ENCODE measurements at places on chromosomes 3 and 15. TPM values are rescaled to one million over a fixed set of nuclear protein-coding genes. Genes with fewer than 3 reads are reported as not detected.

DNA sequence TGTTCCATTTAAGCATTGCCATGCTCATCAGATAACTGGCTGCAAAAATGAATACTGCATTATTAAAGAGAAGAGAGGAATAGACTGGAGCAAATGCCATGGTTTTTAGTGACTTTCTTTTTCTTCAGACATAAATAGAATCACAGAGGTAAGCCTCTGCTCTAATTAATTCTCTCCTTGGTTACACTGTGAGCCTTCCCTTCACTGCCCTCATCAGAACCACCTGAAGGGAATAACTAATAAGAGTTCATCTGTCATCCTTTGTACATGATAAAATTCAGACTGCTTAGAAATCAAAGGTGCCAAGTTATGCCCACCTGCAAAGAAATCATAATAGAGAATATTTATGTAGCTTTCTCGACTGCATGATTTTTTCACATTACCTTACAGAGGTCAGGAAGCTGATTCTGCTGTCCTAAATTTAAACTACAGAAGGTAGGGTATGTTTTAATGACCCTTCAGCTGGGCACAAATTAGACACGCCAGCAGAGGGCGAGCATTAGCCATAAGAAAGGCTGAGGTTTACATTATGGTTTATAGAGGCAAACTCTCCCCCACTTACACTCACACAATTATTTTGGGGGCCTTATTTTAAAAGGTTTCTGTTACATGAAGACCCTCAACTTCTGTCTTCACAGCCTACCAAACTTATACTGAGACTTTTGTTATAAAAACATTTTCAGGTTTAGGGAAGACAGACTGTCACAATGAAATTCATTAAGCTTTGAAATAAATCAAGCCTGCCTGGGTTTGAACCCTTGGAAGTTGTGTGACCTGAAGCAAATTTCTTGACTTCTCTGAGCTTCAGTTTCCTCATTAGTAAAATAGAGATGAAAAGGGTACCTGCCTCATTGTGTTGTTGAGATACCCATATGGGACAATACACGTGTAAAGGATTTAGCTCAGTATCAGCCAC, 15.3 kb upstream of the UNC13C start:
- DNase-seq, result no peak

Gene C3orf85
- not detected for total RNA-seq

DNA sequence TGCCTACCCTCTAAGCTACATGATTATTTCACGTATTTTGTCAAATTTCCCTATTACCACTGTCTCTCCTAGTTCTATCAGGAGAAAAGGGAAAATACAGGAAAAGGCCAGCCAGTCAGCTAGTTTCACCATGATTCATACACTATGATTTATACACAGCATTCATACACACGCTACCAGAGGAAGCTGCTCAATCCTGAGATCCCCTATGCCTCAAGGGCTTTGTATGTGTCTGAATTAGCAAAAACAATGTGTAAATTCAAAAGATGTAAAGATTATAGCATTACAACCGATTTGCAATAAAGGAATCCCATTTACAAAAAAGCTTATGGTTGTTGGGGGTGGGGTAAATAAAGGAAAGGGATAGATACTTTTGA, 3.1 kb upstream of the ACKR4 start:
- DNase-seq, result no peak

Gene BCL2A1
- total RNA-seq, result not detected

Gene UROC1
- total RNA-seq, result not detected

- DNase-seq, result no peak
These were observed 15.3 kb downstream of the CCR8 start for GRCh38 chr3:39344746-39345344.

DNA sequence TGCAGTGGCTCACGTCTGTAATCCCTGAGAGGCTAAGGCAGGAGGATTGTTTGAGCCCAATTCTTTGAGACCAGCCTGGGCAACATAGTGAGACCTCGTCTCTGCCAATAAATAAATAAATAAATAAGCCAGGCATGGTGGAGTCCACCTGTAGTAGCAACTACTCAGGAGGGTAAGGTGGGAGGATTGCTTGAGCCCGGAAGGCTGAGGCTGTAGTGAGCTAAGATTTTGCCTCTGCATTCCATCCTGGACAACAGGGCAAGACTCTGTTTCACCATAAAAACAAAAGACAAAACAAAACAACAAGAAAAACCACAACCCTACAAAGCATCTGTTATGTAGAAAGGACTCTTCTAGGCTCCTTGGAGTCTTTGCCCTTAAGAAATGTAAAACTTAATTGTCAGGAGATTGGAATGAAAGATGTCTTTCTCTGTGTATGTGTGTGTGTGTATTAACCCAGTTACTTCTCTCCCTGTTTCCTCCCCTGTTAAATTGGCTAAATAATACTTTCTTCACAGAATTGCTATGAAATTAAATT, 9.5 kb downstream of the NECTIN3 start:
- DNase-seq, result no peak

DNA sequence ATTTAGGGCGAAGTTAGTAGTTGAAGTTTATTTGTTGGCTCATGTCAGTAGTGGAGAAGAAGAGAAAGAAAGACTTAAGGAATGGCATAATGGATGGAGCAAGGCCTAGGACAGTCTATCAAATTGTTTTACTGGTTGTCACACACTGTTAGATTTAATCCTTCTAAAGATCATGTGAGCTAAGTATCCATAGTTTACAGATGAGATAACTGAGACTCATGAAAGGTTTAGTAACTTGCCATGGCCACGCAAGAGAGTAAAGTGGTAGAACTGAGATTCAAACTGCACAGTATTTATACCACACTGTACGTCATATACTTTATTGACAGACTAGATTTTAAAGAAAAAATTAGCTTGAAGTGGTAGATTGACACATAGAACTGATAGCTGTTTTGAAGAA, 11.4 kb downstream of the SPRED1 start:
- DNase-seq, result no peak

DNA sequence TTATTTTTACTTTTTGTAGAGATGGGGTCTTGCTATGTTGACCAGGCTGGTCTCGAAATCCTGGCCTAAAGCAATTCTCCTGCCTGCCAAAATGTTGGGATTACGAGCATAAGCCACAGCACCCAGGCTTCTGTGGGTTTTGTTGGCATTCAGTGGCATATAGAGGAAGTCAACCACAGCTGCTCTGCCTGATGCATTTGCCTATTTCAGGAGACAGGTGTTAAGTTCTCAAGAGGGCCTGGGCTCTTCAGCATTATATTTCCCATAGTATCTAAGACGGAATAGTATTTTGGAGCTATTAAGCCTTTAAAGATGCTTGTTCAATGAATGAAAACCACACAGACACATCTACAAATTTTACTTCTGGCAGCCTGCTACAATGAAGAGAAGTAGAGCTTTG, 73.5 kb upstream of the CSPG5 start:
- no peak for DNase-seq

DNA sequence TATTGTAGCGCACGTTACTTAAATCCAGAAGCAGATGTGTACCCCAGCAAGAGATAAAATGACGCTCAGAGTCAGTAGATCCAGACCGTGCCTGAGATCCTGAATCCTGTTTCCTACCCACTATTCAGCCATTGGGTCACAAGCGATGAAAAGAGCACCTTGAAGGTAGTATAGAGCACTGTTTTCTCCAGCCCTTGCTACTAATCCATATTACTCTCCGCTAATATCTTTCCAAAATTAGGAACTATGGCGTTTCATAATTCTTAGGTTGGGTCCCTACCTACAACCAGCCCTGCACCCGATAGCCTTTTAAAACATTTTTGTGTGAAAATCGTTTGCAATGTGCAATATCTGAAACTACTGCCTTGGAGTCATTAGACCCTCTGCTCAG, 596 bp downstream of the BTD start:
- DNase-seq, result no peak

DNA sequence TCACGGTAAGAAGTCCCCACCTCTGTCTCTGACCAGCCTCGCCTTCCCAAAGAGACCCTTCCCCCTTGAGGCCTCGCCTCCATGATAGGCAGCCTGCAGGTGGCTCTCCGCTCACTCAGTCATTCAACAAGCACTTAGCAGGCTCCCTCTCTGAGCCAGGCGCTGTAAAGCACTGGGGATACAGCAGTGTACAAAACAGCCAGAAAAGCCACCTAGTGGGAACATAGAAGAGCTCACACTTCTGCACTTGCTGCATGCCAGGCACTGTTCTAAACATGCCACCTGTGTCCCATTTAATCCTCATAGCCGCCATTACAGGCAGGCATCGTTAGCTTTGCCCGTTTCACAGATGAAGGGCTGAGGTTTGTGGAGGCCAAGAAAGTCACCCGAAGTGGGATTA, 56.0 kb downstream of the SEMA3G start:
- no peak for DNase-seq

GRCh38 chr3:189365609-189366564, 194.1 kb downstream of the TPRG1 start:
- DNase-seq, result no peak

Gene PIF1
- 0.39 TPM for total RNA-seq

Gene GOLGA8T
- not detected for total RNA-seq

- DNase-seq, result peak; percentile 40
These were observed 74.6 kb downstream of the ITGB5 start for GRCh38 chr3:124812291-124813265.

GRCh38 chr3:71857956-71858355, 73.0 kb upstream of the PROK2 start:
- DNase-seq, result no peak

Gene GRM2
- total RNA-seq, result 2.6 TPM

Gene TTBK2
- 20.2 TPM for total RNA-seq

GRCh38 chr3:27708250-27708649, 13.9 kb downstream of the EOMES start:
- no peak for DNase-seq

DNA sequence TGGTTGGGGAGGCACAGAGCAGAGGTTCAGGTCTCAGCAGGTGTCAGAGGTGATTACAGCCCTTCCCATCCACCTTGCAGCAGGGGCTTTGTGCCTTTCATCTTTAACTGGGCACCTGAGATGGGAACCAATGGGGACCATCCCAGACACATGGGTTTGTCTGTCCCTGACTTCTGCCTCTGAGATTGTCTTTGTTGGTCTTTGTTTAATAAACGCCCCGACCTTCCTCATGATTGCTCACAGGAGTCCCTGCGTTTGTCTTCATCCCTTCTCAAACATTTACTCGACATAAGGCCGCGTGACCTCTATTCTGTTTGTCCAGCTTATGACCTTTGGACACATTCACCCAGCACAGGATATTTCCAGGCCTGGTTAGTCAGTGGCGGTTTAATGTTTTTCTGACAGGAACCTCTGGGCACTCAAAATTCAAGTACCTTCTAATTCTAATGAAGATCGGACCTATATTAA, 5.9 kb downstream of the ZSCAN2 start:
- DNase-seq, result no peak

DNA sequence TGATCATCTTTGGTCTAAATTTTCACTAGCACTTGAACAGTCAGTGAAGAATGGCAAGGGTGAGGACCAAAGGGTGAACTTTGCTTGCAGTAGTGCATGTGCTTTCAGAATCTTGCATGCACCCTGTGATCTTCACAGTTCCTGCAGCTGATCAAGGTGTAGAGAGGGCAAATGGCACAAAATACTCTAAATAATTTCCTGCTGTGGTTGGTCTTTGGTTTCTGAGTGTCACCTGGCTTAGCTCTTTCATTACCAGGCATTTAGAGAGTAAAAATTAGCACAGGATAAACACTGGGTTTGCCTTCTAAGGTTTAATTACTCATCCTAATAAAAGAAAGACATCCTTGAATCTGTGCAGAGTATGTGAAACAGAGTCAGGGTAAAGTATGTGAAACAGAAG, 11.4 kb downstream of the TIPARP start:
- DNase-seq, result no peak

Gene MAP4
- total RNA-seq, result 201 TPM

Gene TM4SF18
- total RNA-seq, result 12.7 TPM

- peak; percentile 48 for DNase-seq
These were observed 692 bp downstream of the UBE2E2 start for GRCh38 chr3:23203708-23204330.

DNA sequence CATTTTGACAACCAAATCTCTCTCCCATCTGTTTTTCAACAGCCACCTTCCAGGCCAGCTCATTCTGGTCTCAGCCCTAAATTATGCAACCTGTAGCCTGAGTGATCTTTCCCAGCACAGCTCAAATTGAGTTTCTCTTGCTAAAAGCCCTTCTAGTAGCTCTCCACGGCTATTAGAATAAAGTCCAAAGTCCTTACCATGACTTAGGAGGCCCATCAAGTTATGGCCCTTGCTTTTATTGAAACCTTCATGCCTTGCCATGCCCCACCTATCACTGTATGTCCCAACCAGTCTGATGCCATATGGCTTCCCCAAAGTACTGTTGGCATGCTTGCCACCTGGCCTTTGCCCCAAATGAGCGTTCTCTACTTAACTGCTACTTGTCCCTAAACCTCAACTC, 303.5 kb upstream of the GADL1 start:
- DNase-seq, result no peak

Gene ALPK3
- total RNA-seq, result 2.4 TPM

DNA sequence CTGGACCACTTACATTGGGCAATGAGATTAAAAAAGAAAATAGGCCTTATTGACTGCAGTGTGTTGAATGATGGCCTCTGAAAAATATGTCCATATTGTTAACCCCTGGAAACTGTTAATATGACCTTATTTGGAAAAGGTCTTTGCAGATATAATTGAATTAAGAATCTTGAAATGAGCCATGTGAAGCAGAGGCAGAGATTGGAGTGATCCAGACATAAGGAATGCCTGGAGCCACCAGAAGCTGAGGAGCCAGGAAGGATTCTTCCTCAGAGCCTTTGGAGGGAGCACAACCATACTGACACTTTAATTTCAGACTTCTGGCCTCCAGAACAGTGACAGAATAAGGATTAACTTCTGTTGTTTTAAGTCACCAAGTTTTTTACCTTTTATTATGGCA, 510.4 kb upstream of the AGTR1 start:
- DNase-seq, result no peak

- no peak for DNase-seq
These were observed 1.6 kb upstream of the SUCNR1 start for GRCh38 chr3:151871639-151872468.

Gene EXD1
- total RNA-seq, result not detected

DNA sequence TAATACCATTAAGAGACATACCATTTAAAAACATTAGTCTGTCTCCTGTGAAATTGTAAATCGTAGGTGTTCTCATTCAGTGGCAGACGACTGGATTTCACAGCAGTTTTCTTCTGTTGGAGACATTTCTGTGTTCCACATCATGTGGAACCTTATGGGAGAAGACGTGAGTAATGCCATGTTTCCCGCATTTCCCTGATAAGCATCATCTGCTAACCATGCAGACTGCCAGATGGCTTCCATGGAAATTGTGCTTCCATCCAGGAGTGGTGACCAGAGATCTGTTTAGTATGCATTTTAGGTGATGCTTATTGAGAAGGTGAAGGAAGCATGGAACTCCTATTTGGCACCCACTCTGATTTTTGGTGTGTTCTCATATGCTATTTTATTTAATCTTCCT, 28.4 kb upstream of the ST3GAL6 start:
- no peak for DNase-seq

Measured in tibial nerve (tissue), 4 donors.